Effector memory CD8-positive, alpha-beta T cell (primary cell): ENCODE measurements at places on chromosomes 2 and 18.

DNA sequence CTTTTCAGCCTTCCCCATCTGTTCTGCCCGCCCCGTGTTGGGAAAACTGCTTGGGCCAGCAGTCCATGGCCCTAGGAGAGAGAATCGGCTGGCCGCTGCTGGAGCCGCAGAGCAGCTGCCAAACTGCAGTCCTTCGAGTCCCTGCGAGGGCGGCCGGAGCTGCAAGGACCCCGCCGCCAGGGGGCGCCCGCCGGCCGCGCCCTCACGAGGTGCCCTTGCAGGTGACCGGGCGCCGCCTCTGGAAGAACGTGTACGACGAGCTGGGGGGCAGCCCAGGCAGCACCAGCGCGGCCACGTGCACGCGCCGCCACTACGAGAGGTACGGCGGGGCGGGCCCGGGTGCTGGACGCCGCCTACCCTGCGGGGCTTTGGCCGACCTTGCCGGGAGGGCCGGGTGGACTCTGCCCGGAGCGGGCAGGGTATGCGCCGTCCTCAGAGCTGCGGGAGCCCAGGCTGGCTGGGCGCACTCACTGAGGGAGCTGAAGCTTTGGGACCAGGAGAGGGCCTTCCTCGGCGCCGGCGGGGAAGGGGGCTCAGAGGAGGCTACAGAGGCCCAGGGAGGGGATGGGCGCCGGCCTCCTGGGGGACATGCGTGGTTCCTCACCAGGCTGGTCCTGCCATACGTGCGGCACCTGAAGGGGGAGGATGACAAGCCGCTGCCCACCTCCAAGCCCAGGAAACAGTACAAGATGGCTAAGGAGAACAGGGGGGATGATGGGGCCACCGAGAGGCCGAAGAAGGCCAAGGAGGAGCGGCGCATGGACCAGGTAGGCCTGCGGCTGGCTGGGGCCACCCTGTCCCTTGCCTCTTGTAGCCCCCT is 13.6 kb downstream of the ARID5A start:
- DNase-seq, result no peak

DNA sequence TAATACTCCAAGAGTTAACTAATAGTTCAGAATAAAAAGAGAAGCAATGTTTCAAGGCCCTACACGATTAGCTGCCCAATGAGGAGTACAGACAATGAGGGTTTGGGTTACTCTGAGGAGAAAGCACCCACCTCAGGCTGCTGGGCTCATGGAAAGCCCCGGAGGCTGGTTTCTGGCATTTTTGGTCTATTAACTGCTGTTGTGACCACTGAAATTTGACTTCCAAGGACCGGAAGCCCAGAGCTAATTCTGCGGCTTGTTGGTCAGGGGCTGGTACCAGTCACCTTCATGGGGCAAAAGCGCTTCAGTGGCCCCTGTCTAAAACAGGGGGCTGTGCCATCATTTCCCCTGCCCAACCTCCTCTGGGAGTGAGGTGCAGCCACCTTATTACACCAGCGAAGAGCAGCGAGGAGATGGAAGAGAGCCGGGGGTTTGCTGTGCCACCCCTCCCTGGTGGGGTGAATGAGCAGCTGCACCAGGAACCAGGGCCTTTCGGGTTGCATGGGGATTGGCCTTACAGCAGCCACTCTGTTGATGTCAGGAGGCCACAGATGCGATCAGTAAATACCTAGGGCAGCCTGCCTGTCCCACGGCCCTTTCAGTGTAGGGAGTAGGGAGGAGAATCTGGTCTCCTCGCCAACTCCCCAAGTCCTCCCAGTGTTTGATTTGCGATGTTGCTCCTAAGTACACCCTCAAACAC is 131.3 kb downstream of the CELF4 start:
- DNase-seq, result no peak

- DNase-seq, result no peak
Measured at GRCh38 chr2:233242231-233242927, 9.1 kb upstream of the ATG16L1 start.

- no peak for DNase-seq
Measured at GRCh38 chr18:29378651-29379136, 1201.8 kb upstream of the CDH2 start.

DNA sequence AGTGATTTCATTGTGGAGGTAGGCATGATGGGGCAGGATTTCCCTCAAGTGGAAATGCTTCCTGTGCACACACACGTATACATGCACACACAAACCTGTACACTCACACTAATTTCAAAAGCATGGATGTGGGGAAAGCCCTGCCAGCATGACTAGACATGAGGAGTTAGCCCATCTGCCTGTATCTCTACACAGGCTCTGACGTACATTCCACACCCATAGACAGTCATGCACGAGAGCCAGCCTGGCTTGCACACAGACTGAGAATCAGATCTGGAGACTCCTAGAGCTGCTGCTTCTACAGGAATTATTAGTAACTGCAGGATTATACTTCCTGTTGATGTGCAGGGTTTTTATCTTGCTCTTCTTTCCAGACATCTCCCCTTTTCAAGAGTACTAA is 27.3 kb upstream of the NFU1 start:
- no peak for DNase-seq

- no peak for DNase-seq
Measured at GRCh38 chr2:200507179-200507578, 2.7 kb downstream of the KCTD18 start.

DNA sequence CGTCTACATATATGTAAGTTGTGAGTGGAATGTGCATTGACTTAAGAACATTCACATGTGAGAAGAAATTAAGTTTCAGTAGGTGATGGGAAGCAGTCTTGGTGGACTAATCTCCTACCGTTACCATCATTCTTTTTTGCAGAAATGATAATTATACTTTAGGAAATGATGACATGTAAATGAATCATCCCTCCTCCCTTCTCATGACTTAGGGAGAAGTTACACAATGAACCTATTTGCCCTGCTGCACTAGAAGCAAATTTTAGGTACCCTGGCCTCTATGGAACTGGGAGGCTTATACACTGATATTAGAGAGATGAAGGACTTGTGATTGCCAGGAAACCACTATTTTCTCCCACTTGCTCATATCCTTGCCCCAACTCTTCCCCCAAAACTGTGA is 214.2 kb downstream of the CALCRL start:
- no peak for DNase-seq

GRCh38 chr2:141770530-141770929 is 360.3 kb downstream of the LRP1B start:
- DNase-seq, result no peak

DNA sequence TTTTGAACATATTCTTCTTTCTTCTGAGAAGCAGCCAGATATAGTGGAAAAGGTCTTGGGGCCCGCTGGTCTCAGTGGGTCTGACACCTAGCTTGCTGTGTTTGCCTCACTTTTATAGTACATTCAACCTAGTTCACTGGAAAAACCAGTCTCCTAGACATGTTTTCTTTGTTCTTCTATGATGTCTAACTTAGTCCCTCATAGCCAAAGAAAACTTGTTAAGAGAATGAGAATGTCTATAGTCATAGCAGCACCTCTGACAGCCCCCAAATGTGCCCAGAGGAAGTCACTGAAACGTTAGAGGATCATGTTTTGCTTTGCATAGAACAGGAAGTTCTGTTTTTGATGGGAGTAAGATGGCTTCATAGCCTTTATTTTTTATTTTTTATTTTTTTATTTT is 40.3 kb downstream of the TNFRSF11A start:
- DNase-seq, result no peak

GRCh38 chr2:239723486-239724193 is 301.5 kb downstream of the NDUFA10 start:
- no peak for DNase-seq

DNA sequence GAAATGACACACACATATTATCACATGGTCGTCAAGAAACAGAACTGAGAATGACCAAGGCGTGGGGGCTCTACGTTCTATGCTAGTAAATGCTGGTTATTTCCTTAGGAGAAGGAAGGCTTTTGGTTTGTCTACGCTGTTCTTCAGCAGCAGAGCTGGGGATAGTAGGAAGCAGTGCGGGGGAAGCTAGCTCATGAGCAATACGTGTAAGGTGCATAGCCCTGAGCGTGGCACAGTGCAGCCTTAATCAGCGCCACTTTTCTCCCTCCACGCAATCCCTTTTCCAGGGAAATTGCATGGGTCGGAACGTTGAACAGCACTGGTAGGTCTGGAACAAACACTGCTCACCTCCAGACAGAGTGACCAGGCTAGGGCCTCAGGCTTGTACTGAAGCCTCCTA is 199.6 kb upstream of the FBXO11 start:
- no peak for DNase-seq

DNA sequence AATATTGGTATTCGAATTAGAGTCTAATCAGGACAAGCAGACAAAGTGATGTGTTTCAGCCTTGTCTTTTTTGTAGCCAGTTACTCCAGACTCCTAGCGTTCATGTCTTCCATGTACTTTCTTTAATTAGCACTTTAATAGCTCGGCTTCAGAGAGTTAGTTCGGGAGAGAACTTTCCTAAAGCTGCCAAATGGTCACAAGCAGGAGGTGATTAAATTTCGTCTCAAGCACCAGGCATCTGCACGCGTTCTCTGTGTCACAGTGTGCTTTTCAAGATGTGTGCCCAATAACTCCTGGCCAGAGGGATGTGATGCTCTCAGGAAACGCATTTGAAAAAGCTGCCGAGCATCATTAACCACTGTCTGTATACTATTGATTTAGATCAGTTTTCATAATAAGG is 790.8 kb downstream of the SOCS6 start:
- DNase-seq, result no peak

DNA sequence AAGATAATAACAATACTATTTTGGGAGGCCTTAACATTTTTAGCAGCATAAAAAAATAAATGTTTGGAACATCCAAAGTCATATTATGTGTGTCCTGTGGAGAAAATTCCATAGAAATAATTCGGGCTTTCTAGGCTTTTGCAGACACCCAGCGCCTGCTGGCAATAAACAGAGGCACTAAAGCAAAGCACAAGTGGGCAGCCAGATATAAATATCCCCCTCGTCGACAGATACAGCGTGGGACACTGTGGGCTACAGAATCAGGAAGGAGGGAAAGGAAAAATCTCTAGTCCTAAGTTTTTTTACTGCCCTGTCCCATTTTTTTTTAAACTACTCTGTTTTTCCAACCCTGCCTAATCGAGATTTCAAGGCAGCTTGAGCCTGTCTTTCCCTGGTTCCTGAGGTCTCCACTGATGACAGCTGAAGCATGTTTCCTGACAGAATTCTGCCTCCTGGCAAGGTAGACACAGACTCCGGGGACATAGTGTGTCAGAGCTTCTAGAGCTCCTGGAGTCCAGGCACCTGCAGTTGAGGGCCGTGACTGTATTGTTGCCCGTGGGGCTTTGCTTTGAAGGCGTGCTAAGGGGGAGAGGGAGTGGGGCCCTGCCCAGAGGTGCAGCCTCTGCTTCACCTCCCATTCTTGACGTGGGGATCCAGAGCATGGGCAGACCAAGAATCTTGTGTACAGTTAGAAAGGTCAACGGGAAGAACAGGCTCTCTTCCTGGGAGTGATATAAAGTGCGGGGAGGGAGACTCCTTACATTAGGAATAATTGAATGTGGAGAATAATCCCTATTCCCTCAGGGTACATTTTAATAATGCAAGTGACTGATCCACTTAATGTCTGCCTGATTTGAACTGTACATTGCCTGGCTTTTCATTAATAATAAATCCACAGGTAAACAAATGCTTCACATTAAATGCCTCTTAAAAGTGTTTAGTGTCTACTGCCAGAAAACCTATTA is 232.3 kb downstream of the DCC start:
- DNase-seq, result no peak

DNA sequence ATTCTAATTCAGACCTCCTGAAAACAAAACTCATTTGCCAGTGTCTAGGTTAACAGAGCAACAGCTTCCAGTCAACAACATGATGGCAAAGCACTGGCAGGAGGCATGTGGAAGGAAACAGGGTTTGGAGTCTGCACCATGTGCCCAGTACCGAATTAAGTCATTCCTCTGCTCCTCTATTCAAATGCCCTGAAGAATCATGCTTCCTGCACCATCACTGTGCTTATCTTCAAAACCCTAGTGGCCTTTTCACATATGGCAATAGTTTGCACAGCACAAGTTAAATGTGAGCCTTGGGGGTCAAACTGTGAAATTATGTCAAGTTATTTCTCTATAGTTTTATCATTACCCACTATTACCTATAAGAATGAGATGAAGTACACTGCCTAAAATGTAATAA is 75.4 kb upstream of the GRB14 start:
- no peak for DNase-seq

DNA sequence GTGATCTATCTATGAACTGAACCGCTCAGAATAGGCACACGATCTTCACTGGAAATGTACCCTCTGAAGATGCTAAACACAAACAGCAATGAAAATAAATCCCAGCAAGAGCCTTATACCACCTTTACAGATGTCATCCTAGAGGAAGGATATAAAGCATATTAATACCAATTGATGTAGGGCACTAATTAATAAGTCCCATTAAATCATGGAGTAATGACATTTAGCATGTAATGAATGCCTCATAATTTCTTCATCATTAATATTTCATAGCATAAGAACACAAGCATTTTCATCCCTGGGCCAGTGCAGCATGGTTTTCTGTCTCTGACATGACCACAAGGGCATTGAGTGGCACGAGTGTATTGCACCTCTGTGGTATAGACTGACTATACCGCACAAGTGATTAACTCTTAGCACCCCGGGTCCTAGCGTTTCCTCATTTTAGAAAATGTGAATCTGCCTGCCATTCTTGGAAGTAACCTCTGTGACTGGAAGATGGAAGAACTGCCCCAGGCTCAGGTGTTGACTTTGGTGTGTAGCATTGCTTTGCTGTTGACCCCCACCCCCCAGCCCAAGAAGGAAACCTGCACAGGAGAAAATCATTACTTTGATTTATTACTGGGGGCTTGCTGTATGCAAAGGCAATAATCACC is 1.4 kb upstream of the TMEM178A start:
- DNase-seq, result no peak

- no peak for DNase-seq
Measured at GRCh38 chr2:54602736-54603322, 120.6 kb upstream of the EML6 start.

- DNase-seq, result no peak
Measured at GRCh38 chr18:63022429-63023022, 297.0 kb downstream of the BCL2 start.

GRCh38 chr2:165635532-165635931 is 158.5 kb downstream of the GALNT3 start:
- DNase-seq, result no peak

DNA sequence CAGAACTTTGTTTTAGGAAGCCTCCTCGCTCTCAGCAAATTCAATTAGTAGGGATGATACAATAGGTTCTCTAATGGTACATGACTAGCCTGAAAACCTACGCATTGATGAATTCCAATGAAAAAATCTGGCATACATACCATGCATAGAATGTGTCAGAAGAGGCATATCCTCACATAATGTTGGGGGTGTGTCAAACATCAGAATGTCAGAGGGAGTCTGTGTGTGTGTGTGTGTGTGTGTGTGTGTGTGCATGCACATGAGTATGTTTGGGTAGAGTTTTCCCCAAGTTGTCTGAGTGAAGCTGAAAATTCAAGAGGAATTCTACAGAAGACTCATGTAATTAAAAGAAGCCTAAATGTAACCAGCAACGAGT is 78.5 kb downstream of the FIGN start:
- DNase-seq, result no peak
